Mammary epithelial cell (primary cell): ENCODE measurements at places on chromosomes 1 and 21. TPM values are rescaled to one million over a fixed set of nuclear protein-coding genes. Genes with fewer than 3 reads are reported as not detected.

The SETSIP gene
- not detected for total RNA-seq

The FTCD gene
- 0.50 TPM for total RNA-seq

The ZMYND12 gene
- total RNA-seq: 1.4 TPM in 1 of 2 replicates, not detected in the other

The ARMH1 gene
- 1.1 TPM in 1 of 2 replicates, not detected in the other for total RNA-seq

DNA sequence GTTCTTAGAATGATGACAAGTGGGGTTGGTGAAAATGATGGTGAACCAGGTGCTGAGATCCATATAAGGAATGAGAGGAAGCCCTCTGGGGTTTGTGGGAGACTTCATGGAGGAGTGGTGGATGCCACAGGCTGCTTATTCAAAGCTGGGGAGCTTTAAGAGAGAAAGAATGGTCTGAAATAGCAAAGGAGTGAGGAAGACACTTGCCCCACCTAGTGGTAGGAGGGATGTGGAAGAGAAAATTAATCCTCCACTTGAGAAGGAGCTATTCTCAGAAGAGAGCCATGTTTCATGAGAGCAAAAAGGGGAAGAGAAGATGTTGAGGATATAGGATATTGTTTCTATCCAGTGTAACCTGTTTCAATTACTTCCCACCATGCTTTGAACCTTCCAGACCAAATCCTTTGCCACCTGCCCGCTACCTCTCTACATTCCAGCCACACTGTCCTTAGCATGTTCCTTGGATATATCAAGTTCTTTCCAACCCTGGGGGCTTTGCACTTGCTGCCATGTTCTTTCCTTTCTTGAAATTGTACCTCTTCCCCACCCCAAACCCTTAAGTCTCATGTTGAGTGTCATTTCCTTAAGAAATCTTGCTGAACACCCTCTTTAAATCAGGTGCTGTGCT is 19.6 kb upstream of the ZNF648 start:
- DNase-seq: peak; percentile 32

DNA sequence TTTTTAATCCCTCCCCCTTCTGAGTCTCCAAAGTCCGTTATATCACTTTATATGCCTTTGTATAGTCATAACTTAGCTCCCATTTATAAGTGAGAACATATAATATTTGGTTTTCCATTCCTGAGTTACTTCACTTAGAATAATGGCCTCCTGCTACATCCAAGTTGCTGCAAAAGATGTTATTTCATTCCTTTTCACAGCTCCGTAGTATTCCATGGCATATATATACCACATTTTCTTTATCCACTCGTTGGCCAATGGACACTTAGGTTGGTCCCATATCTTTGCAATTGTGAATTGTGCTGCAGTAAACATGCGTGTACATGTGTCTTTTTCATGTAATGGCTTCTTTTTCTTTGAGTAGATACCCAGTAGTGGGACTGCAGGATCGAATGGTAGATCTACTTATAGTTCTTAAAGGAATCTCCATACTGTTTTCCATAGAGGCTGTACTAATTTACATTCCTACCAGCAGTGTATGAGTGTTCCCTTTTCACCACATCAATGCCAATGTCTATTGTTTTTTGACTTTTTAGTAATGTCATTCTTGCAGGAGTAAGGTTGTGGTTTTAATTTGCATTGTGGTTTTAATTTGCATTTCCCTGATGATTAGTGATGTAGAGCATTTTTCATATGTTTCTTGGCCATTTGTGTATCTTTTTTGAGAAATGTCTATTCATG is 12.3 kb downstream of the MAN1C1 start:
- DNase-seq: no peak

DNA sequence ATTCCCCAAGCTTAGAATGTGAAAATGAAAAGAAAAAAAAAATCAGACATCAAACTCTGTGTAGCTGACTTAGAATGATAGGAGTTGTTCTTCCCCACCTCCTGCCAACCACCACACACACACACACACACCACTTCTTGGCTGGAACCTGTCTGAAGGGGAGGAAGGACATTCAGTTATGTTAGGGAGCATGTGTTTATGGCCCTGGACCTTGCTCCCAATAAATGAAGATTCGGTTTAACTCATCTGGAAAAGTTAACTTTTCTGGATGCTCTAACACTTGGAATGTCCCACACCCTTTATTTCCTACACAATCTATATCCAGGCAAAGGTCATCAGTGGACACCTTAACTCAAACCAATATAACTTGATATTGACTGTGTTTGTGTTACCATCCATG is 112.4 kb downstream of the DAB1 start:
- DNase-seq: no peak

GRCh38 chr1:115068826-115069585 is 20.3 kb downstream of the TSPAN2 start:
- peak; percentile 87 for DNase-seq

DNA sequence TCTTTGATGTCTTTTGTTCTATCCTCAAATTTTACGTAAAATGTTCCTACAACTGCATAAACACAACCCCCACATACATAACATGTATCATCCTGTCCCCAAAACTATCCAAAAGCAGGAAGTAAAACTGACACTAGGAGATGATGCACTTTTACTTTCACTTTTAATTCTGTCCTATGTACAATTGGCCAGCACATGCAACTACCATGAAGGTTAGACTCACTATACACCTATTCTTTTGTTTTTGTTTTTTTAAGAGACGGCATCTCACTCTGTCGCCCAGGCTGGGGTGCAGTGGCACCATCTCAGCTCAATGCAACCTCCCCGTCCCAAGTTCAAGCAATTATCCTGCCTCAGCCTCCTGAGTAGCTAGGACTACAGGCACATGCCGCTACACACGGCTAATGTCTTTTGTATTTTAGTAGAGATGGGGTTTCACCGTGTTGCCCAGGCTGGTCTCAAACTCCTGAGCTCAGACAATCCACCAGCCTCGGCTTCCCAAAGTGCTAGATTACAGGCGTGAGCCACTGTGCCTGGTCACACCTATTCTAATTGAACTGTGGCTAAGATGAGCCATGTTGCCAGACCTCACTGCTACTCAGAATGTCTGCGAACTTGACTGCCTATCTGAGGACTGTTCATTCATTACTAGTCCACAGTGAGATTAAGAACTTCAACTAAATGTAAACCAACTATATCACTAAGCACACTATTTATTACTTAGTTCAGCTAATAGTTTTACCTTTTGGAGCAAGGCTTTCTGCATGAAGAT is 48.0 kb downstream of the TOR3A start:
- DNase-seq: peak; percentile 42

- no peak for DNase-seq
These were observed 105.3 kb upstream of the CLDN14 start for GRCh38 chr21:36584980-36585940.

DNA sequence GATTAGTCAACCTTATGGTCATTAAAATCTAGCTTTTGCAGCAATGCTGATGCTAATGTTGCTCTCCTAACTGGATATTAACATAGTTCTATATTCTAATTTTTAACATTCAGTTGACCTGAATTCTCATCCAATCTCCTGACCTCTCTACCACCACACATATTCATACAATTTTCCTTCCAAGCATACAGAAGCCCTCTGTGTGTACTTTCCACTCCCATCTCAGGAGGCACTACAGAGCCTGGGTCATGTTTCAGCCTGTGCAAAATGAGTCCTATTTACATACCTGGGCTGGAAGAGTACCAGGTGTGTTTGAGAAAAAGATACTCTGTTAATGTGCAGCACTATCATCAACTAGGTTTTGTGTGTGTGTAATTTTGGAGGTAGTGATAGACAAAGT is 486.3 kb downstream of the NEGR1 start:
- peak; percentile 12 for DNase-seq

DNA sequence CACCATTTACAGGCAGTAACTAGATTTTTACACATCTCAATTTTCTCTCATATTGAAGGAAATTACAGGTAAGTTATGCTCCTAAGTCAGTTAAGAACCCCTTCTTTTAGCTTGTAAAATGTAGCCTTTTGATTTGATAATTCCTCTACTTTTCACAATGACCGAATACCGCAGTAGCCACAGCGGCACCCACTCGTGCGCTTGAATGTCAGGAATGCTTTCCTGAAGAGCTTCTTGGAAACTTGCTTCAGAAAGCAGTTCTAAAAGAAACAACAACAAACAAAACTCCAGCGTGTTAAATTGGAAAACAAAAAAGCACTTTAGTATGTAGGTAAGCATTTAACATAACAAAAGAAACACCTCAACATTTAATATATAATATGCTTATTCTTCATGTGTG is 9.9 kb upstream of the DNTTIP2 start:
- DNase-seq: no peak

GRCh38 chr1:240602189-240602588 is 9.8 kb downstream of the GREM2 start:
- no peak for DNase-seq

GRCh38 chr1:208524925-208525324 is 280.7 kb upstream of the PLXNA2 start:
- no peak for DNase-seq
